Upper lobe of right lung (tissue), 1 donor: ENCODE measurements at places on chromosomes 5 and 9.

DNA sequence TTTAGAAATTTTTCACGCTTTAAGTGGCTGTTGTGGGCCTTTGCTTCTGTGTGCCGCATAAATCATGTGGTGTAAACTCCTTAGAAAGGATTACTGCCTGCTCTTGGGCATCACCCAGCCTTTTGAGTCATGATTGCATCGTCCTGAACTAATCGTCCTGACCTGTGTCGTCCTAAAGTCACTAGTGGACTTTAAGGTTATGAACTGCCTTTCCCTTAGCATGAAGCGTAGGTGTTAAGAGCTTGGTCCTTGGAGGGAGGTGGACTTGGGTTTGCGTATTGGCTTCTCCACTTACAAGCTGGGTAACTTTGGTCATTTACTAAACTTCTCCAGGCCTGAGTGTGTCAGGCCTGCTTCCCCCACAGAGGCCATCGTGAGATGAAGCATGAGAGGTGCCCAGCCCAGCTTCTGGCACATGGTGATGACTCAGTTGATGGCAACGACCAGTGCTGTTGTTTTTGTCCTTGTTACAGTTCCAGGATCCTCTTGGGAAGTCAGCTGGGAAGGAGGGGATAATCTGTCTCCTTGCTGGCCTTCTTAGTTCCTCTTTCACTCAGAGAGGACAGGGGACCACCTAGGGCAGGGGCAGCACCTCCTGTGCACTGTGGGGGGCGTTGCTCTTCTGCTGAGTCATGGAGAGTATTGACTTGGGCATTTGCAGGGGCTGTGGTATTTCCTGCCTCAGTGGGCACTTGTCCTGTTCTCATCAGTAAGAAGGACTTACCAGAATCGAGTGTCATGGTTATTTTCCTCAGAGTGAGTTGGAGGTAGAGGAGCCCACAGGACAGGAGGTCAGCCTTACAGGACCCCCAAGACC lies 54.2 kb upstream of the NCS1 start:
- no peak overlapping the region for H3K4me3 ChIP-seq
- peaks cover 40% of the 10 kb centered on the region for H3K36me3 ChIP-seq
- no peak overlapping the region for H3K27ac ChIP-seq
- no peaks in the 10 kb centered on the region for H3K27me3 ChIP-seq
- no peak for DNase-seq

DNA sequence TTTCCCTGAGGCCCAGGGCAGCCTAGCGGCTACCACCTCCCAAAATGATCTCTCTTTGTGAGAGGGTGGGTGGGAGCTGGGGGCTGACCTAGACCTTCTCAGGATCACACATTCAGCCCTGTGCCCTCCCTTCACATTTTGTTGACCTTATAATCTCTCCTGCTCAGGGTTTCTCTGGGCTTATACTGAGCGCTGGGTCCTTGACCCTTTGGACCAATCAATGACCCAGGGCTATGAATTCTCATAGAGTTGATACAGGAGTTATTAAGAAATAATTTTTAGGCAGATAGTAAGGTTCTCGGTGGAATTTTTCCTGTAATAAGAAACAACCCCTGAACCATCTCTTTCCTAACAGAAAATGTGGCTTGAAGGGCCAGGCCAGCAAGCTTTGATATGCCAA lies 22.0 kb downstream of the GLRX start:
- no peaks in the 10 kb centered on the region for H3K27me3 ChIP-seq
- H3K4me1 ChIP-seq: no peaks in the 10 kb centered on the region
- H3K36me3 ChIP-seq: no peaks in the 10 kb centered on the region
- no peak for DNase-seq

- peaks cover 7% of the 10 kb centered on the region for H3K4me1 ChIP-seq
- no peak overlapping the region for H3K27ac ChIP-seq
- no peaks in the 10 kb centered on the region for H3K27me3 ChIP-seq
- DNase-seq: no peak
These were observed 303.4 kb downstream of the ADGRV1 start for GRCh38 chr5:90861843-90862586.

DNA sequence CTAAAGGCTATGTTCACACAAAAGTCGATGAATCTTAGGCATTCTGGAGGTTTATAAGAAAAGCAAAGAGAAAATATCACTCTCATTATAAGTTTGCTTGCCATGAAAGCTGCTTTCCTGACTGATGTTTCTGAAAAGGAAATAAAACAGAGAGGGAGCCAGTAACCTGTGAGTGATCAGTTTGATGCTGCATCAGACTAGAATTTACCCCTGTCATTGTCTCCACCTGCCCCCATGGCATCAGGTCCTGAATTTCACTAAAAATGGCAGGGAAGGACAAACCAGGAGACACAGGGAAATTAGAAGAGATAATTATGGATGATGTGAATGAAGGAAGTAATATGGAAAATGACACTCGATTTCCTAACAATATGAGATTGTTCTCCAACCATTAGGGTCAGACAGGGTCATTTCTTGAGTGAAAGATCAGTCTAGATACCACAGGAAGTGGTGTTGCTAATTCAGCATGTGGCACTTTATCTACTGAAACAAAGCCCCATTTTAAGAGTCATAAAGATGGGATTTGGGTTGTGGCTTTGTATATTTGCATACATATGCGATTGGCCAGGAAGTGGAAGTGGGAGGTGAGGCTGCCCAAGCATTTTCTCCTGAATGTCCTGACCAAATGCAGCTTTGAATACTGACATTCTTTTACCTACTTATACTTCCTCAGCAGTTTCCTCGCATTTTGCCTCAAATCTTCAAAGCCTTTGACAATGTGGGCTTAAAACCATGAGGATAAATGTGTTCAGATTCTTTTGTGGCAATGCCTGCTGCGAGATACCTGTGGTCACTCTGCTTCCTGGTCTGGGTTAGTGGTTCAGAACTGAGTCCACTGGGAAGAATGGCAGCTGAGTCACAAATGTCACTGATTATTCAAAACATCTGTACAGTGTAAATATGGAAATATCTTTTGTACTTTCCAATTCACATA lies 29.7 kb downstream of the MEGF10 start:
- no peak for DNase-seq
- H3K27ac ChIP-seq: no peak overlapping the region
- no peaks in the 10 kb centered on the region for H3K4me1 ChIP-seq
- H3K4me3 ChIP-seq: no peak overlapping the region
- H3K36me3 ChIP-seq: no peaks in the 10 kb centered on the region

GRCh38 chr5:129935626-129936025 lies 31.4 kb downstream of the CHSY3 start:
- H3K36me3 ChIP-seq: no peaks in the 10 kb centered on the region
- no peaks in the 10 kb centered on the region for H3K4me1 ChIP-seq
- H3K27ac ChIP-seq: no peak overlapping the region
- DNase-seq: no peak
- no peaks in the 10 kb centered on the region for H3K27me3 ChIP-seq

GRCh38 chr9:105455836-105456475 lies 8.1 kb downstream of the FSD1L start:
- no peaks in the 10 kb centered on the region for H3K27me3 ChIP-seq
- no peak overlapping the region for H3K27ac ChIP-seq
- H3K36me3 ChIP-seq: no peaks in the 10 kb centered on the region
- no peak for DNase-seq
- H3K4me3 ChIP-seq: no peak overlapping the region
- peaks cover 10% of the 10 kb centered on the region for H3K4me1 ChIP-seq

- no peak for DNase-seq
- H3K27ac ChIP-seq: no peak overlapping the region
- no peaks in the 10 kb centered on the region for H3K27me3 ChIP-seq
- no peak overlapping the region for H3K4me3 ChIP-seq
These were observed 29.9 kb downstream of the SUB1 start for GRCh38 chr5:32615236-32615635.

- no peak overlapping the region for H3K27ac ChIP-seq
- H3K4me3 ChIP-seq: no peak overlapping the region
- DNase-seq: no peak
- no peaks in the 10 kb centered on the region for H3K36me3 ChIP-seq
- H3K4me1 ChIP-seq: no peaks in the 10 kb centered on the region
- no peaks in the 10 kb centered on the region for H3K27me3 ChIP-seq
These were observed 466.9 kb upstream of the ARRDC3 start for GRCh38 chr5:91850031-91850430.

GRCh38 chr5:172720655-172721054 lies 50.3 kb downstream of the DUSP1 start:
- peak overlapping the region; percentile 77 for H3K27ac ChIP-seq
- no peak for DNase-seq
- no peaks in the 10 kb centered on the region for H3K27me3 ChIP-seq
- no peak overlapping the region for H3K4me3 ChIP-seq
- H3K4me1 ChIP-seq: peaks cover 48% of the 10 kb centered on the region
- H3K36me3 ChIP-seq: no peaks in the 10 kb centered on the region

DNA sequence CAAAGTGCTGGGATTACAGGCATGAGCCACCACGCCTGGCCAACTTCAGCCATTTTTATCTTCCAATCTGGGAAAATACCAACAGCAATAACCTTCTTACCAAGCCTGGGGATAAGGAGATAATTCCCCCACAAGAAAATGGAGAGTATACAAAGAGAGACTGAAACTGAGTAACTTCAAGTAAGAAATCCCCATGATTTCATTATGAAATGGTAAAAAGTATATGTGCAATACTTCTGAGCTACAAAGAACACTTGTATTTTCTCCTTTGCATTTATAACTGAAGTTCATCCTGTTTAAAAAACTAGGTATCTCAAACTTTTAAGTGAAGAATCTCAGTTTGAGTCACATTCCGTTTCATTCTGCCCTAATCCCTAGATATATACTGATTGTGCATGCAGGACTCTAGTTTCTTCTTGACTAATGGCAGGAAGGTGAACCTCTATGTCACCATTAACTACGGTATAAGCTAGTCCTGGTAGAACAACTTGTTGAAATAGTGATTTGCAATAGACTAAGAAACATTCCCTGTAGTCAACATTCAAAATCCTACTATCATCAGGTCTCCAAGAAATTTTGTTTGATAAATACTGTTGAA lies 2071.4 kb downstream of the MAT2B start:
- no peak overlapping the region for H3K4me3 ChIP-seq
- no peaks in the 10 kb centered on the region for H3K27me3 ChIP-seq
- no peak overlapping the region for H3K27ac ChIP-seq
- no peaks in the 10 kb centered on the region for H3K36me3 ChIP-seq
- no peaks in the 10 kb centered on the region for H3K4me1 ChIP-seq

GRCh38 chr9:135880438-135880837 lies 26.9 kb downstream of the CAMSAP1 start:
- peaks cover 8% of the 10 kb centered on the region for H3K4me1 ChIP-seq
- peaks cover 14% of the 10 kb centered on the region for H3K36me3 ChIP-seq
- H3K27ac ChIP-seq: no peak overlapping the region
- no peak for DNase-seq

GRCh38 chr5:127812570-127812969 lies 109.4 kb downstream of the CCDC192 start:
- H3K27ac ChIP-seq: no peak overlapping the region
- H3K4me1 ChIP-seq: no peaks in the 10 kb centered on the region
- no peak overlapping the region for H3K4me3 ChIP-seq

- no peak for DNase-seq
- H3K4me3 ChIP-seq: no peak overlapping the region
- no peaks in the 10 kb centered on the region for H3K27me3 ChIP-seq
- no peaks in the 10 kb centered on the region for H3K4me1 ChIP-seq
These were observed 47.5 kb downstream of the FAM114A2 start for GRCh38 chr5:153991168-153991567.

DNA sequence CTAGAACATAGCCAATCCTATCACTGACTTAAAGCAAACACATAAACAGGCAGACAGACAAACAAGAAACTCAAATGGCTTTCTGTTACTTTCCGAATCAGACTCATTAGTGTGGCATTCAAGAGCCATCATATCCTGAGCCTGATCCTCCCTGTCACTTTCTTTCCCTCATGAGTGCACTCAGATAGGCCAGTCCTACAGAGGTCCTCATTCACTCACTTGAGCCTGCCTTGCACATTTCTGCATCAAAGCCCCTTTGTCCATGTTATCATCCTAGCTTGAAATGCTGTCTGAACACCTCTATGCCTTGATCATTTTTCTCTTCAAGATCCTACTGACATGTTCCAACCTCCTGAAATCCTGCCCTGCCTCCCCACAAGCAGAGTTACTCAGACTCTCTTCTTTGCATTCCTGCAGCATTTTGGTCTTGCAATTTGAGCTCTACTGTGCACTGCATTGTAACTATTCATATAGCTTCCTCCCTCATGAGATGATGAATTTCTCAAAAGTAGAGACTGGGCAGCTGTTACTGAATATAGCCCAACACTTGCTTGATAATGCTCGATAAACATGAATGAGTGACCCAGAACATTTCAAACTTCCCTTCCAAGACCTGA lies 126.9 kb downstream of the PALM2AKAP2 start:
- no peak overlapping the region for H3K4me3 ChIP-seq
- no peak for DNase-seq
- H3K36me3 ChIP-seq: no peaks in the 10 kb centered on the region
- H3K4me1 ChIP-seq: peaks cover 48% of the 10 kb centered on the region
- no peaks in the 10 kb centered on the region for H3K27me3 ChIP-seq
- H3K27ac ChIP-seq: peak overlapping the region; percentile 63

GRCh38 chr9:89032173-89032572 lies 40.9 kb downstream of the S1PR3 start:
- no peak overlapping the region for H3K27ac ChIP-seq
- H3K4me3 ChIP-seq: no peak overlapping the region
- peaks cover under 1% of the 10 kb centered on the region for H3K4me1 ChIP-seq
- no peaks in the 10 kb centered on the region for H3K36me3 ChIP-seq
- H3K27me3 ChIP-seq: no peaks in the 10 kb centered on the region

DNA sequence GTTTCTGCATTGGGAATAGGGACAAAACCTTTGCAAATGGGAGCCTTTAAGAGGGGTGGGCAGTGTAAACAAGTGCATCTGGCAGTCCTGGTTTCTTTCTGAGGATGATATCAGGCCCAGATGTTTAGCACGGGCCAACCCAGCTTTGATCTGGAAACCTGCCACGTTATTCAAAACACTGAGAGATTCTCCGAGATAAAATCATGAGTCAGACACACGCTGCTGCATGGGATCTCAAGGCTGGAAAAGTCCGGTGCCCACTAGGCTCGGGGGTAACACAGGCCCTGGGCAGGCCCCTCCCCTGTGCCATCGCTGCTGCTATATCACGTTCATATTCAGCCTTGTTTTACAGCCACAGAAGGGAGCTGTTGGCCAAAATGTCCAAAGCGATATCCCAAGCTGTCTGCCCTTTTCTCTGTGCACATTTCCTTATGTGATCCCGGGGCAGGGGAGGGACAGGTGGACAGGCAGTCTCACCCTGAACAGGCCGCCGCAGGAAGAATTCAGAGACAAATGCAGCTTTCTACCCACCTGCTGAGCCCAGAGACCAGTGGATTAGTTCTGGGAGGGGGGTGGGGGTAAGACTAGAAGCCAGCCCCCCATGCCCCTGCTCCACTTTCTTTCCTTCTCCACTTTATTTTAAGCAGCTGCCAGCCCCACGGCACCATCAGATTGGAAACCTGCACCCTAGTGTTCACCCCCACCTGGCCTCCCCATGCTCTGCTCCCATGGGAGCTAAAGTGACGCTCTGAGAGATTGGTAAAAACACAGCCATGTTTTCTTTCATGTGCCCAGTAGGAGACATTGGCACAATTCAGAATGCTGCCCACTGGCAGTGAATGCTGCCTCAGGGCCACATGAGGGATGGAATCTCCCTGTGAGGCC lies 63.1 kb downstream of the TMOD1 start:
- H3K27ac ChIP-seq: no peak overlapping the region
- H3K27me3 ChIP-seq: no peaks in the 10 kb centered on the region
- DNase-seq: peak; percentile 52
